CD4-positive, alpha-beta T cell (primary cell): ENCODE measurements at places on chromosomes 3 and 15. TPM values are rescaled to one million over a fixed set of nuclear protein-coding genes. Genes with fewer than 3 reads are reported as not detected.

KCNMB2 gene
- total RNA-seq: not detected

SH2D7 gene
- not detected for total RNA-seq

SLC24A1 gene
- total RNA-seq: 2.3 TPM

LRRK1 gene
- total RNA-seq: 0.73 TPM

GRCh38 chr15:64894395-64895056 is 17.2 kb upstream of the ANKDD1A start:
- peak; percentile 91 for DNase-seq

- no peak for DNase-seq
Observed at GRCh38 chr3:171940151-171940649, 97.1 kb downstream of the TMEM212 start.

DNA sequence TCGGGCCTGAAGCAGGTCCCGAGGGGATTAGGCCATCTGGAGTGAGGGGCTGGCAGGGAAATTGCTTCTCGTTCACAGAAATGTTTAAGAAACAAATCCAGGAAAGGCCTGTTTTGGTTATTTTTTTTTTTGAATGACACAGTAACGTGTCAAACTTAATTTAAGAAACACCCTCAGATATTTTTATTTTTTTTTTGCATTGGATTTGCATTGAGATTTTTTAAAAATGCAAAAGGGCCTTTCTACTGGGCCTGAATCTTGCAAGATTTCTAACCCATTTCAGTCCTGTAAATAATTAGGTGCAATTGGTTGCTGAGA is 25.0 kb upstream of the KLF13 start:
- DNase-seq: no peak

GRCh38 chr3:169344465-169344864 is 319.0 kb downstream of the MECOM start:
- no peak for DNase-seq

GRCh38 chr3:194140520-194141414 is 4.8 kb downstream of the HES1 start:
- no peak for DNase-seq
